NCI-H1436 treated with DMSO at 0.1 percent for 48 hours (cell line): ENCODE measurements at places on chromosomes 7 and 10.

DNA sequence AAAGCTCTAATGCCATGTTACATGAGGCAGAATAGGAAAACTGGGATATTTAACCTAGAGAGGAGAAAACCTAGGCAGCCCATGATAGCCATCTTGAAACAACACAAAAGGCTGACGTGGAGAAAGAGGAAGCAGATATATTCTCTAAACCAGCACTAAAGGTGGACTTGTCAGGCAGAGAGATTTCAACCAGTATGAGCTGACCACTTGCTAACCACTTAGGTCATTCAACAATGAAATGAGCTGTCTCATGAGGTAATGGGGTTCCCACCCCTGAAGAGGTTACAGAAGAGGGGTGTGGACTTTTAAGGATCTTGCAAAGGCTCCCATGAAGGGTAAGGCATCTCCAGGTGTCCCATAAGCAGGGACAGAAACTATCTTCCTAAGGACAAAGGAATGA is 26.8 kb upstream of the EGR2 start:
- DNase-seq: no peak

- no peak for DNase-seq
Measured at GRCh38 chr10:33101392-33101787, 143.4 kb upstream of the ITGB1 start.

DNA sequence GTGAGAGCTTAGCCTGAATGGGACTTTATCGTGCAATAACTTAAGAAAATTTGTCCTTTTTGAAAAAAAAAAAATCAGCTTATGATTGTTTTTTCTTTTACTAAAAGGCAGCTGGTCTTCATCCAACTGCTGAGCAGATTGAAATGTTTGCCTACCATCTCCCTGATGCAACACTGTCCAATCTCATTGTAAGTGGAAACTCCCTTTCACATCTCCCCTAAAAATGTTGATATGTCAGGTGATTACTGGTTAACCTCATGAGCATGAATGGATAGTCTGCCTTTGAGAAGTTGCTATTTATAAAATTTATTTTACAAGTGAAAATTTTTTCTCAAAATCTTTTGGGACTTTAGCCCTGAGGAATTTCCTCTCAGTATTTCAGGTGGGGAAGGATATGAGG is 17.8 kb upstream of the HKDC1 start:
- DNase-seq: no peak

- DNase-seq: no peak
Measured at GRCh38 chr10:61891906-61892585, 9.5 kb upstream of the ARID5B start.

GRCh38 chr10:130737186-130737585 is 574.3 kb downstream of the TCERG1L start:
- DNase-seq: no peak

DNA sequence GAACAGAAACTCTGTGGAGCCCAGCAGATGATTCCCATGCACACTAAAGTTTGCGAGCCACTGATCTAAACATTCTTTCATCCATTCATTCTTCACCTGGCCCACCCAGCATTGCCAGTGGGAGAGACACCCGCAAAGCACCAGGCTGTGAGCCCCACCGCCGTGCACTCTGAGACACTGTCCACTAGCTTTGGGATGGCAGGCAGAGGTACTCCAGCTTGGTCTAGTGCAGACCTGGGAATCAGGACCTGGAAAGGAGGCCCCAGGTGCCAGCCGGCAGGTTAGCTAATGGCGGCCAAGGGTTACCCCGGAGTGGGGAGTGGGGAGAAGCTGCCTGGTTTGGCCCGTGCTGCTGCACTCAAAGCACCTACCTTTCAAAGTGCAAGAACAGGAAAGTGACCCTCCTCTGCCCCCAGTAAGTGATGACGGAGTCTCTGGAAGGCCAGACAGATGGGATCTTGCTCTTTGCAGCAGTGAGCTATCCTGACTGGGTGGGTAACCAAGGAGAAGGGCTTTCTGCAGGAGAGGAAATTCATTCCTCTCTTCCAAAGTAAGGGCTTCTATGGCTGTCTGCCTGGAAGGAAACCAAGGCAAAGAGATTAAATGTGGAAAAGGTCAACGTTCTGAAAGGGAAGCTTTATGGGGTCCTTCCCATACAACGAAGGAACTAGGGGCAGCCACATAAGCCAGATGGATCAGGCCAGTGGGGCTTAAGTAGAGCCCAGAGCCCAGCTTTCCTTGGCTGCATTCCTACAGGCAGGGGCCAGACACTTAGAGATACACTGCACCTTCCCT is 74.2 kb upstream of the LRRC4 start:
- no peak for DNase-seq

- DNase-seq: no peak
Measured at GRCh38 chr10:598415-599170, 90.9 kb downstream of the DIP2C start.

DNA sequence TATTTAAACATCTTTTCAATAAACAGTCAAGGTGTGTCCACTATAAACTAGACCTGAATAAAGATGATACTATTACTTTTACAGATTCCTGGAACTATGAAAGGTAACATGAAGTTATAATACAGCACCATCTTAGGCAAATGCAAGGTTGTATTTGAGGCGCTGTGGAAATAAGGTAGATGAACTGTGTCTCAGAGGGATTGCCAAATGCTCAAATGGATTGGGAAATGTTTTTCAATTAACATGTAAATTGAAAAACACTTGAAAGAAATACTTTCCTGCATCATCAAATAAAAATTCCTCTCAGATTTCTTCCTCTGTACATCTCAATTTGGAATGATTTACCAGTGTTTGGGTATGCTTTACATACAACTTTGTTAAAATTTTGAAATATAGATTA is 139.4 kb downstream of the DKK1 start:
- DNase-seq: no peak

- DNase-seq: no peak
Measured at GRCh38 chr7:145875267-145875666, 241.3 kb upstream of the CNTNAP2 start.

DNA sequence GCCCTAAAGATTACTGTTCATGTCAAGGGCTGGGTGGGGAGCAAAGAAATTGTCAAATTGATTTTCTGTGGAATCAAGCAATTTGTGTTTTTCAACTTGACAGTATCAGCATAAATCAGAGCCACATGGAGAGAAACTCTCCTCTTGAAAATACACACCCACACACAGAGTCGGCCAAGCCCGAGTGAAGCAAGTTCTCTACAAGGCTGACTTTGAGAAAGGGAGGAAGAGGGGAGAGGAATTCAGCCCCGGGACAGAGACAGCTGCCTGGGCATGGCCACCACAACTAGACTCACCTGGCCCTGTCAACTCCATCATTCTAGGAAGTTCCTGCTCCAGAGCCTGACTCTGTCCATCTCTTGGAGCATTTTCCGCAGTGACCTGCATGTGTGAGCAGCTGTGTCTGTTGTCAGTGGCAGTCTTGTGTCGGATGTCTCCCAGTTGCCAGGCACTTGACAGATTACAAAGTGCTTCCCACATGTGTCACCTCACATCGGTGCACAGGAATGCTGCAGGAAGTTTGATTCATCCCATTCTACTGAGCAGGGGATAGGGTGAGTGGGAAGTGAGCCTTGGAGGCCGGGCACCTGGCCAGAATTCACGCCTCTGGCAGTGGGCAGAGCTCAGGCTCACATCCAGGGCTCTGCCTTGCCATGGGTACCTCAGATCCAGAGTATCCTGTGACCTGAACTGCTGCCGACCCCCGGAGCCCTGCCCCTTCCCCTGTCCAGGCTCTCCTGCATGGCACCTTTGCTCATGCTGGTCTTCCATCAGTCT is 37.9 kb downstream of the ADAM12 start:
- DNase-seq: no peak

GRCh38 chr10:2650328-2650727 is 417.0 kb upstream of the PFKP start:
- peak; percentile 34 for DNase-seq

GRCh38 chr10:33817605-33818004 is 483.1 kb upstream of the NRP1 start:
- no peak for DNase-seq

GRCh38 chr10:15476337-15476736 is 105.2 kb upstream of the FAM171A1 start:
- DNase-seq: no peak

GRCh38 chr10:77552252-77552651 is 85.4 kb downstream of the KCNMA1 start:
- DNase-seq: no peak

DNA sequence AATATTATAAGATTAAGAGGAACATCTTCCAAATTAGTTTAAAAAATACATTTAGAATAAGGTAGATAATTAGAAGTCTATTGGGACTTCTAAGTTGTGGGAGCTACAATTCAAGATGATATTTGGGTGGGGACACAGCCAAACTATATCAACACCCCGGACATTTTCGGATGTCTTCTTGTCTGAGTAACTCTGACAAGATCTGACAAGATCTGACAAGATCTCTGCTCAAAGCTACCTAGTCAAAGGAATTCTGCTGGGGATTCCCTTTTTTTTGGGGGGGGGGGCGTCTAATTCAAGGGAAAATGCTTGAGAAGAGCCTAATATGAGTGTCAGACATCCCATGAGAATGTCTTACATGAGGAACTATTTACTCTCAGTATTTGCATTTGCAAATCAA is 5.2 kb upstream of the AGMO start:
- DNase-seq: no peak

DNA sequence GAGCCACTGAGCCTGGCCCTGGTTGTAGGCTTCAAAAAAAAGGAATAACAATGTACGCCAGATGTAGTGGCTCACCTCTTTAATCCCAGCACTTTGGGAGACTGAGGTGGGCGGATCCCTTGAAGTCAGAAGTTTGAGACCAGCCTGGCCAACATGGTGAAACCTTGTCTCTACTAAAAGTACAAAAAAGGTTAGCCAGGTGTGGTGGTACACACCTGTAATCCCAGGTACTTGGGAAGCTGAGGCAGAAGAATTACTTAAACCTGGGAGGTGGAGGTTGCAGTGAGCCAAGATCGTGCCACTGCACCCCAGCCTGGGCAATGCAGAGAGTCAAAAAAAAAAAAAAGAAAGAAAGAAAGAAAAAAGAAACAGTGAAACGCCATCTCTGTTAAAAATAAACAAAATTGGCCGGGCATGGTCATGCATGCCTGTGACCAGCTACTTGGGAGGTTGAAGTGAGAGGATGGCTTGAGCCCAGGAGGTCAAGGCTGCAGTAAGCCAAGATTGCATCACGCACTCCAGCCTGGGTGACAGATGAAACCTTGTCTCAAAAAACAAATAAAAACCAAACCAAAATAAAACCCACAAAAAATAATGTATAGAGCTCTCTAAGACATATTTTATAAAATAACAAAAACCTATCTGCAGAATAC is 4.7 kb upstream of the KLHDC10 start:
- DNase-seq: no peak

GRCh38 chr10:85864173-85864549 is 502.4 kb downstream of the GRID1 start:
- DNase-seq: no peak

- no peak for DNase-seq
Measured at GRCh38 chr10:58570979-58571378, 58.3 kb downstream of the BICC1 start.

GRCh38 chr10:133180192-133180964 is 20.4 kb downstream of the KNDC1 start:
- no peak for DNase-seq

- no peak for DNase-seq
Measured at GRCh38 chr10:15144788-15145187, 23.7 kb downstream of the NMT2 start.

DNA sequence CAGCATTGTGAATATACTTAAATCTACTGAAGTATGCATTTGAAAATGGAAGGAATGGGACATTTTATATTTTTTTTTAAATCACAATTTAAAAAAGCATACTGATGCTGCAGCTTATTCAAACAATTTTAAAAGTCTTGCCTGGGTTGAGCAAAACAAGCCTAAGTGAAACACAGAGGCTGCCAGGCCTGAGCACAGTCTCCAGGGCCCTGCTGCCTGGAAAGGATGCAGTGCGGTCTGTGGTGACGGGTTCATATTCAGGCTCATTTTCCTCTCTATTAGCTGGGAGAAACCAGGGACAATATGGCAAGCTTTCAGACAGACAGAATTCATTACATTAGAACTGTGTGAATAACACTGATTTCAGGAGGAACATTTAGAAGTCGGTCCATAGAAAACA is 251.9 kb downstream of the COBL start:
- no peak for DNase-seq

- DNase-seq: no peak
Measured at GRCh38 chr10:73968098-73968521, 29.8 kb upstream of the VCL start.

DNA sequence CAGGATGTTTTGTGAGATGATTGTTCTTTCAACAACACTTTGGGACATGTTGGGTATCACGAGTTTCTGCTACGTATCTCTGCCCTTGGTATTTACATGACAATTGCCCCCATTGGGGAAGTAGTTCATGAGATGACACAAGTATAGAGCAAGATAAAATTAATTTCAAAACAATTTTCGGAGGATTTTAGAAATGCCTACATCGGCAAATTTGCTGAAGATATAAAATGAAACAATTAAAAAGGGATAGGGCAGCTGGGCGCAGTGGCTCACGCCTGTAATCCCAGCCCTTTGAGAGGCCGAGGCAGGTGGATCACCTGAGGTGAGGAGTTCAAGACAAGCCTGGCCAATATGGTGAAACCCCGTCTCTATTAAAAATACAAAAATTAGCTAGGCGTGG is 371.7 kb downstream of the INHBA start:
- no peak for DNase-seq

GRCh38 chr7:107161415-107161814 is 7.4 kb upstream of the HBP1 start:
- no peak for DNase-seq

- no peak for DNase-seq
Measured at GRCh38 chr7:93757426-93757825, 133.1 kb downstream of the TFPI2 start.

DNA sequence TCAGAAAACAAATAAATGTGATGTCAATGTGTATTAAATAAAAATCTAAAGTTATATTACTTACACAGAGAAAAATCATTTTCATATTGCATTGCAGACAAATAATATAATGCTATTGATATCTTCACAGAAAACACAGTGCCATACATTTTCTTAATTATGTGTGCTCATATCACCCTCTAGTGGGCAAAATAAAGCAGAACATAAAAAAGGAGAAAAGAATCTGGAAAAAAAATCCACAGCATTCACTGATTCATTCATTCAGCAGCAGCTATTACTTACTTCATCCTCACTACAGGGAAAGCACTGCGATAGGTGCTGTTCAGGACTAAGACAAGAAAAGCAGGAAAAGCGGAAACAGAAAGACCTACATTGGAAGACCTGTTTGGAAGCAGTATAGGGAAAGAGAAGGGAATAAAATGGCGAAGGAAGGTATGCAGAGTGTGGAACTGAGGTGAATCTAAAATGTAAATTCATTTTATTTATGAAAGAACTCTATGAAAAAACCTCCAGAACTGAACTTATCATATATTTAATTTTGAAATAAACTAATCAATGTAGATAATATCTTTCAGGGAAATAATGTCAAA is 73.2 kb downstream of the POT1 start:
- no peak for DNase-seq

DNA sequence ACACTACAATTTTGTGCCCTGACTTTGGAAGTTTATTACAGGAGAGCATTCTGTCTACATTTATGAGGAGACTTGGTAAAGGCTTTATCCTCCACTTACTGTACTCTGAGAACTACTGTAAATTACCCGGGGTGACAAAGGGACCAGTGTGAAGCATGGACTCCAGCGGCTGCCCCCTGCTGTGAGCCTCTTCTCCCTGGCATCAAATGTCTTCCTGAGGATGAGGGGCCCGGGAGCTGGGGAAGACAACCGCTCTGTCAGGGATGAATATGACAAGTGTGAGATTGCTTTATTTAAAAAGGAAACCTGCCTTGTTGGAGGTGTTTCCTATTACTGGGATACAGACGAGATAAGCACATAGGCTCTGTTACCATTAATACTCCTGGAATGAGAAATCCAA is 714.8 kb downstream of the CCSER2 start:
- no peak for DNase-seq
